Stimulated activated CD4-positive, alpha-beta T cell treated with anti-CD3 and anti-CD28 coated beads, Interleukin-12 subunit alpha, Interleukin-12 subunit beta, amount 100 ng/mL, for 48 hours (primary cell): ENCODE measurements at places on chromosomes 2 and 18.

GRCh38 chr2:232133078-232133477 is 171.6 kb downstream of the DIS3L2 start:
- no peak for DNase-seq

- DNase-seq = peak; percentile 35
Observed at GRCh38 chr18:54119524-54120019, 104.9 kb downstream of the MBD2 start.

- DNase-seq = no peak
Observed at GRCh38 chr2:138763971-138764370, 16.2 kb downstream of the NXPH2 start.

DNA sequence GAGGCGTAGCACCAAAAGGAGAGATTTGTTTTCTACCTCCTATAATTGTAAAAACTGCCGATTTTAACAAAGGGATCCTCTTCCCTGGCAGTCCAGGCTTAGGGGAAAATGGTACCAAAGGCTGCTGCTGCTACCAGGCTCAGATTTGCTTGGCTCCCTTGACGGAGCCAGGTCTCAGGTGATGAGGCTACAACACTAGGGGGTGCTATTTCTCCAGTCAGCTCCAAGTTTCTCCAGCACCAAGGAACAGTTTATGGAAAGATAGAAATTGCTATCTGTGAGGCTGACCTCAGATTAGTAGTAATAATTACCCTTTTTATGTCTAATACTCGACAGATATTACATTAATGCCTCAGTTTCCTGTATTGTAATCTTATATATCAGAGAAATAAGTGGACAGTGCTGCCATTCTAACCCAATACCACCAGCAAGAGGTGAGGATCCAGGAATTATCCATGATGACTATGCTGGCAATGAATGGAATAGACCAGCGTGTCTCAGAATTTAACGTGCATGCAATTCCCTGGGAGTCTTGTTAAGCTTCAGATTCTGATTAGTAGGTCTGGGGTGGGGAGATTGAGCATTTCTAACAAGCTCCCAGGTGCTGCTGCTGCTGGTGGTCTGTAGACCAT is 111.3 kb downstream of the ESCO1 start:
- DNase-seq = peak; percentile 41
